Ovary (tissue), 10 donors: ENCODE measurements at places on chromosomes 7 and 10. TPM values are rescaled to one million over a fixed set of nuclear protein-coding genes. Genes with fewer than 3 reads are reported as not detected.

Gene BLOC1S2
- total RNA-seq: 17.8 TPM

Gene CUBN
- 3.7 TPM for total RNA-seq

Gene ZNF37A
- total RNA-seq: 21.6 TPM

Gene ADGRA1
- not detected for total RNA-seq

Gene INHBA
- 10.2 TPM for total RNA-seq

Gene LRRC4
- 7.1 TPM for total RNA-seq

Gene DOCK1
- total RNA-seq: 34.5 TPM

Gene NUPR2
- not detected for total RNA-seq

Gene DPP6
- total RNA-seq: 3.9 TPM

Gene VENTX
- total RNA-seq: 0.71 TPM

Gene ZNF273
- total RNA-seq: 5.9 TPM

Gene CALHM3
- total RNA-seq: not detected

Gene TLL2
- 0.22 TPM for total RNA-seq

Gene RELN
- total RNA-seq: 1.9 TPM

Gene TFR2
- not detected for total RNA-seq

Gene FKBP9
- total RNA-seq: 124 TPM

Gene CALML5
- not detected for total RNA-seq

Gene ELMO1
- total RNA-seq: 48.9 TPM

Gene STEAP1B
- total RNA-seq: 0.25 TPM

Gene SH2B2
- 8.9 TPM for total RNA-seq

Gene SP8
- total RNA-seq: not detected

Gene UBE2D1
- 14.1 TPM for total RNA-seq

Gene ACHE
- 4.9 TPM for total RNA-seq

Gene PLXDC2
- total RNA-seq: 20.5 TPM

Gene CHST15
- 52.5 TPM for total RNA-seq

Gene MMS19
- total RNA-seq: 63.6 TPM

Gene RHOBTB1
- 23.9 TPM for total RNA-seq

Gene NRP1
- total RNA-seq: 67.2 TPM

Gene DRGX
- total RNA-seq: not detected

Gene LMTK2
- total RNA-seq: 13.6 TPM
